Dermis blood vessel endothelial cell (primary cell): ENCODE measurements at places on chromosomes 5 and 9.

GRCh38 chr5:54616031-54616430 lies 98.5 kb downstream of the SNX18 start:
- no peak for DNase-seq

DNA sequence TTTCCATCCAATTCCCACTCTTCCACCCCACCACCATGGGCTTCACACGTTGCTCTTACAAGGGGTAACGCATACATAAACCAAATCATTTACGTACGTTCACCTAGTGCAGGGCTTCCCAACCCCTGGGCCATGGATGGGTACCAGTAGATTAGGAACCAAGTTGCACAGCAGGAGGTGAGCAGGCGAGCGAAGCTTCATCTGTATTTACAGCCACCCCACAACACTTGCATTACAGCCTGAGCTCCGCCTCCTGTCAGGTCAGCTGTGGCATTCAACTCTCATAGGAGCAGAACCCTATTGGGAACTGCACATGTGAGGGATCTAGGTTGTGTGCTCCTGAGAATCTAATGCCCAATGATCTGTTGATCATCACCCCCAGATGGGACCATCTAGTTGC lies 82.3 kb downstream of the CEMIP2 start:
- no peak for DNase-seq

- no peak for DNase-seq
Observed at GRCh38 chr5:132498686-132499271, 8.2 kb upstream of the IRF1 start.

DNA sequence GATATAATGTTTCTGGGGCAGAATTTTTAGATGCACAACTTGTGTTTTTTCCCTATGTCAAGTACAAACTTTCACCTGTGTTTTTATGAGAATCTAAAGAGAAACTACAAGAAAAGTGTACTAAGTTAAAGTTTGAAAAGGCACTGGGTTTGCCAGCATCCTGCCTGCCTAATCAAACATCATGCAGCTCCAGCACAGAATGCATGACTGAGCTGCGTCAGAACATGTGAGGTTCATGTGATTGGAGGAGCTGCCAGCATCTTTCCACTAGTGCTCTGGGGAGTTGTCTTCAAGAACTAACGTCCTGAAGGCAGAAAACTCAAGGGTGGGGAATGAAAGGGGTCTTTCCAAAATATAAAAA lies 46.1 kb upstream of the RIC1 start:
- peak; percentile 80 for DNase-seq

DNA sequence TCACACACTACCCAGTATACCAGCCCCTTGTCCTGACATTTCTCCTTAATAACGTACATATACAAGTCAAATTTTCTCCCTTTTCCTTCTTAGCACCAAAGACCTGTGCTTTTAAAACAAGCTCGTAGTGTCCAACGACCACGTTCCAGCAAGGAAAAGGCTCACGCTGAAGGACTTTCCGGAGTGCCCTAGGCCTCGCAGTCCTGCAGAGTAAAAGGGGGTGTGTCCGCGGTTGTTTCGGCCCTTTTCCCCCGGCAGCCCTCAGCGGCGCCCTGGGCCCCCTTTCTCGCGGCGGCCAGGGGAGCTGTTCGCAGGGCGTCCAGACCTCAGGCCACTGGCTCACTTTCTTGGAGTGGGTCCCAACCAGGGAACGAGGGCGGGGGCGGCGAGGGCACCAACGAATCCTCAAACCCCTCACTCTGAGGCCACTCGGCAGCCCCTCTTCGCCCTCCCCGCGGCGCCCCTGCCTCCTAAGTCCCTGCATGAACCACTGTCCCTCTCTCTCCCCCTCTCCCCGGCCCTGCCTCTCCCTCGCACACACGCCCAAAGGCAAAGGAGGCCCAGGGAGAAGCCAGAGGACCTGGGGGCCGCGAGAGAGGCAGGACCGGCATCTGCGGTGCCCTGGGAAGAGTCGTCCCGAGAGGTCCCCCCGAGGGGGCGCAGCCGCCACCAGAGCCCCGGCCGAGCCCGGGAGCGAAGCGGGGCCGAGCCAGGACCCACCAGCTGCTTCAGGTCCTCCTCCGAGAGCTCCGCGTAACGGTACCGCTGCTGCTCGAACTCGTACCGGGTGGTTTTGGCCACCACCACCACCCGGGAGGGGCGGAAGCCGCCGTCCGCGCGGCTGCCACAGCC lies 720 bp downstream of the NADK2 start:
- peak; percentile 73 for DNase-seq

- no peak for DNase-seq
Observed at GRCh38 chr9:29644514-29644913, 2071.2 kb upstream of the C9orf72 start.

GRCh38 chr5:11289733-11290132 lies 528.7 kb upstream of the DAP start:
- DNase-seq: no peak

- no peak for DNase-seq
Observed at GRCh38 chr5:68802430-68802829, 291.4 kb upstream of the SLC30A5 start.

GRCh38 chr5:152397581-152397980 lies 7.5 kb downstream of the NMUR2 start:
- DNase-seq: no peak

DNA sequence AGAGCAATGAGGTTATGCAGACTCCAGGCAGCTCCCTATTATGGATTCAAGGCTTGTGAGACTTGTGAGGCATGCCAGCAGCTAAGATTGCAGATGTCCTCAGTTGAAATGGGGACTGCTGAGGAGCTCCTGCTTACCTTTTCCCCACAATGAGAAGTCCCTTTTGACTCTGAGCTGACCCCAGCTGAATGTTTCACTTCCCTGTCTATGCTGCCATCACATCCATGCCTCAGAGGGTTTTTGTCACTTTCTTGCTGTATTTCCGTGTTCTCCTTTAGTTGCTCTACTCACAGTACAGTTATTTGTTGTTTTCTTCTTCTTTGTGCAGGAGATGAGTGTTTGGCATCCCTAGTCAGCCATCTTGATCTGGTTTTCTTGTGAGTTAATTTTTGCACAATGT lies 18.8 kb upstream of the OR2S2 start:
- no peak for DNase-seq

GRCh38 chr5:77936365-77936693 lies 160.2 kb upstream of the TBCA start:
- DNase-seq: no peak

GRCh38 chr9:112065806-112066606 lies 109.1 kb downstream of the SUSD1 start:
- DNase-seq: peak; percentile 91

GRCh38 chr5:175460126-175460525 lies 16.1 kb upstream of the DRD1 start:
- peak; percentile 20 for DNase-seq

- no peak for DNase-seq
Observed at GRCh38 chr5:142831009-142831383, 60.8 kb downstream of the ARHGAP26 start.

- DNase-seq: no peak
Observed at GRCh38 chr9:79781263-79781662, 209.5 kb downstream of the TLE4 start.

DNA sequence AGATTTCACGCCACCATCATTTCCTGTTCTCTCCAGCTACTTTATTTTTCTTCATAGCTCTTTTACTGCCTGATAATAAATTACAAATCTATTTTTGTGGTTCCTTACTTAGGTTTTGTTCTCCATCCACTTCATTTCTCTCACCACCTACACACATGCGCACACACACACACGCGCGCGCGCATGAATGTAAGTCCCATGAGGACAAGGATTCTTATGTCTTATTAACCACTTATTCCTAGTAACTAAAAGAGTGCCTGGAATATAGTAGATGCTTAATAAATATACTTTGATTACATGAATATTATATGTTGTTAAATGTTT lies 116.5 kb downstream of the TRPM6 start:
- no peak for DNase-seq

DNA sequence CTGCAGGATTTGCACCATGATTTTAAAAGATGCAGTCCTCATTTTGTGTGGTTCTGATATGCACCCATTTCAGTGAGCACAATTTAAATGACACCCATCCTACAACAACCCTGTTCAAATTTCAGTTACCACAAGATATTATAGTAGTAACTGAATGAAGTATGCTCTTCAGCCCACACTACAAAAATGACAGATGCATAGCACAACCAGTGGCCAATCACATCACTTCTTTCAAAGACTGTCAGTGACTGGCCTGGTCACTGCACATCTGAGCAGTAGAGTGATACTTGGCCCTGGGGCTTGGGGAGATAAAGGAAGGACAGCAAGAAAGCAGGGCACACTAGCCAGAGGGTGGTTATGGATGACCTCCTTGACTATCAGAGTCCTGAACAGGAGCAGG lies 19.8 kb upstream of the IFNK start:
- DNase-seq: no peak

- no peak for DNase-seq
Observed at GRCh38 chr5:53814819-53815218, 254.4 kb downstream of the NDUFS4 start.
